ENCODE measurements at places on chromosomes 7 and 10.
A peak's percentile ranks its signal among the peaks of the same experiment; 100 is the strongest.

DNA sequence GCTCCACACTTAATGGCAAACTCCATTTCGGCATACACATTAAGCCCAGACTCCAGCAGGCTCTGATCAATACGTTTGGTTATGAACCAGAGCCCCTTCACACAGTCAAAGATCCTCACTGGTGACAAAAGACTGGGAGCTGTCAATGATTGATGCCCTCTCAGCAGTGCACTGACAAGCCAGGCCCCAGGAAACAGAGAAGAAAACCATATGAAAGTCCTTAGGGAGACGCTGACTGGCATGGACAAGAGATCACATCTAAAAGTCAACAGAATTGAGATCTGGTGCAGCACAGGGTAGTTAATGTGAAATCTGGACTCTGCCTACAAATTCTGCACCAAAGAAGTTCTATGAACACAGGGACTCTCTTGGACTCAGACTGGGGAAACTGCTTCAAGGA lies 600.9 kb upstream of the NRP1 start:
- peak; percentile 75 for DNase-seq

- peak; percentile 52 for DNase-seq
Measured at GRCh38 chr10:107914450-107915214, 750.1 kb upstream of the SORCS1 start.

GRCh38 chr7:22732556-22733126 lies 5.6 kb downstream of the IL6 start:
- no peak for DNase-seq

- no peak for DNase-seq
Measured at GRCh38 chr10:43693602-43694001, 44.9 kb upstream of the ZNF32 start.

- no peak for DNase-seq
Measured at GRCh38 chr10:86392723-86393094, 26.1 kb upstream of the GRID1 start.

DNA sequence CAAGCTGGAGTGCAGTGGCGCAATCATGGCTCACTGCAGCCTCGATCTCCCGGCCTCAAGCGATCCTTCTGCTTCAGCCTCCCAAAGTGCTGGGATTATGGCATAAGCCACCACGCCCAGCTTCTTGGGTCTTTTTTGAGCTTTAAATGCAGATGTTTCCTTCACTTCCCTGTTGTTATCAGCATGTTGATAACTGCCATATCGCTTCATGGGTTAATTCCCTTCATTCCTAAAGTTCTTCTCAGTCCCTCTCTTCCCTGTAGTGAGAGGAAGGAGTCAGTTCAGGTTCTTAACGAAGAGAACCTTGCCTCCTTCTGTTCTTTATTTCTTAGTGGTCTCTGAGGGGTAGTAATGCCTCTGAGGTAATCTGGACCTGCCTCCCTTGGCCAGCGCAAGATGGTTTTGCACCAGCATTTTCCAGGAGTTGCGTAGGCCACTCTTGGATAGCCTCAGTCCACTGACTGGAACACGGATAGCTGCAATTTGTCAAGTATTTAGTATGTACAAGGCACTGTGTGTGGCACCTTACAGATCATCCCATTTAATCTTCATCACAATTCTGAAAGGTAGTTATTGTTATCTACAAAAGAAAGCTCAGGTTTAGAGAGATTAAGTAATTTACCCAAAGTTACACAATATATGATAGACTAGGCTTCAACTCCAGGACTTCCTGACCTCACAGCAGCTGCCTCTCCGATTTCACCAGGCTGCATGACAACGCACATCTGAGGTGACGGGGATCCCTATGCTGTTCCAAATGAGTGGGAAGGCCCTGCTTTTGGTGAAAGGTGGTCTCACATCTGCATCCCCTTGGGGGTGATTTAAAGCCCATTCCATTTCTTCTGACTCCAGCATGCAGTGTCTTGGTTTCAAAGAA lies 60.5 kb downstream of the GATA3 start:
- no peak for DNase-seq

- no peak for DNase-seq
Measured at GRCh38 chr10:49643241-49644034, 29.6 kb downstream of the CHAT start.

DNA sequence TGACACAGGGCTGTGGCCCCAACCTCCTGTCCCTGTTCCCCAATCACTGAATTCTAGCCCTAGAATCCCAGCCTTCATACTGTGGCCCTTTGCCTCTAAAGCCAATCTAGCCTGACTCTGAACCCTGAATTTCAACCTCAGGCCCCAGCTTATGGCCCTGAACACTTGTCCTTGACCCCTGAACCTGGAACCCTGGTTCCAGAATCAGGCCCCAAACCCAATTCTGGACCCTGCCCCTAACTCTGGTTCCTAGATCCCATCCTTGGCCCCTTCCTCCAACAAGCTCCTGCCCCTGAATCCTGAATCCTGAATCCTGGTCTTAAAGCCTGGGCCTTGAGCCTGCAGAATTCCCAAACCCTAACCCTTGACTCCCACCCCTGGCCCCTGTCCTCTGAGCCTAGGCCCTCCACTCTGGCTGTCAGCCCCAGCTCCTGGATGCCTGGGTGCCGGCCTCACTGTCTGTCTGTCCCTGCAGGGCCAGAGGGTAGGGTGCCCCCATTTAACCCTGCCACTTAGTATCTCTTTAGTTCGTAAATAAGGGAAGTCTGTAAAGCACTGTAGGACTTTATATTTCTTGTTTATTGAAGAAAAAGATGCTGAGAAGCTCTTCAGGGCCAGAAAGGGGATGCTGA lies 1.3 kb downstream of the INPP5A start:
- DNase-seq: no peak

DNA sequence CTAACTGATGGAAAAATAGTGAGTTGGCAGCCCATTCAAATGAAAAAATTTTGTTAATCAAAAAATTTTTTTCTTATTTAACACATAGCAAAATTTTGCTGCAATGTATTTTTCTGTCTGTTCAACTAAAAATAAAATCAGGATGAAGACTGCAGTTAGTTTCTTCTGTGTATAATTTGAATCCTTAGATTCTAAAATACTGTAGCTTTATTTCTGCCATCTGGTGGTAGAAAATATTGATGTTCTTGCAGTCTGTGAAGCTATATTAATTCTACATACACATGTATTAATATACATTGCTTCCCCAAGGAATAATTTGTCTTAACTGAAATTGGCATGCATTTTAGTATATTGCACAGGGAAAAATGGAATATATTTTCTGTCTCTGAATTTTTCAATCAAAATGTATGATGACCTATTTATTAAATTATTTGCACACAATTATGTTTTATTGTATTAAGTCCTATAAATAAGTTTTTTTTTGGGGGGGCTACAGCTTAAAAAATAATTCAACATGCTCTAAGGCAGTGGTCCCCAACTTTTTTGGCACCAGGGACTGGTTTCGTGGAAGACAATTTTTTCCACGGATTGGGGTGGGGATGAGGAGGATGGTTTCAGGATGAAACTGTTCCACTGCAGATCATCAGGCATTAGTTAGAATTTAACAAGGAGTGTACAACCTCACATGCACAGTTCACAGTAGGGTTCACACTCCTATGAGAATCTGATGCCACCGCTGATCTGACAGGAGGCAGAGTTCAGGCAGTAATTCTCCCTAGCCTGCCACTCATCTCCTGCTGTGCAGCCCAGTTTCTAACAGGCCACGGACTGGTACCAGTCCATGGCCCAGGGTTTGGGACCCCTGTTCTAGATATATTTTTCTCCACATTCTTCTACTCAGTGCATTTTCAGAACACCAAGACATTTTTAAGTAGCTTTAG lies 119.4 kb downstream of the GNAT3 start:
- no peak for DNase-seq

- DNase-seq: no peak
Measured at GRCh38 chr10:110601581-110601980, 34.1 kb downstream of the SMC3 start.

GRCh38 chr10:78078539-78079330 lies 45.1 kb downstream of the RPS24 start:
- no peak for DNase-seq

DNA sequence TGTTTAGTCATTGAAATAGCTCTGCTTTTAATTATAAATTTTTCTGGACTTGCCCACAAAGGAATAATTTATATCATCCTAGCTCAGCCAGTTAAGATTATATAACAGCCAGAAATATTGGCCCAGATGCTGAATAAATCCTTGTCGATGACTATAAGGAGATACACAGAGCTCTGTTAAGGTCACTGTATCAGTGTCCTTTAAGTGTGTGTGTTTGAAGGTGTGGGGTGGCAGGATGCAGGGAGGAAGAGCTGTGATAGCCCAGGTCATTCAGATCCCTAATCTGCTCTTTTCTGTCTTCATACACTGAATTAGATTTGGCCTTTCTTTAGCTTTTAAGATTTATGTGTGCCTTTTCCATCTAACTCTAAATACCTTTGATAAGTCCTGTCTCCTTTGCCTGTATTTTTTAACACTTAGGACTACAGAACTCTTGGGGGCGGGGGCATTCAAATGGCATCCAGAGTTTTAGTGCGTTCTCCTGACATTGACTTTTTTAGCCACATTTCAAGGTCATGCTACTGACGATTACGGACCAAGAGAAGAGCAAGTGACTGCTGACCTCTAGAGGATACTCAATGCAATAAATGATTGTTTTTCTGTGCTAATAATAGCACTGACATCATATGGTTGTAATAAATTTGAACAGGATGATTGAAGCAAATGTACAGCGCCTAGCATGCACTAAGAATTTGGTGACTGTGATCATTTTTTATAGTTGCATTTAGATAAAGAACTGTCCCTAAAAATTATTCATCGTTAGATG lies 172.3 kb downstream of the CACNB2 start:
- no peak for DNase-seq

GRCh38 chr10:75407224-75407712 lies 5.7 kb upstream of the ZNF503 start:
- no peak for DNase-seq

- no peak for DNase-seq
Measured at GRCh38 chr10:89702121-89702480, 711 bp downstream of the KIF20B start.

GRCh38 chr10:105192861-105193260 lies 551.8 kb downstream of the SORCS3 start:
- DNase-seq: no peak

DNA sequence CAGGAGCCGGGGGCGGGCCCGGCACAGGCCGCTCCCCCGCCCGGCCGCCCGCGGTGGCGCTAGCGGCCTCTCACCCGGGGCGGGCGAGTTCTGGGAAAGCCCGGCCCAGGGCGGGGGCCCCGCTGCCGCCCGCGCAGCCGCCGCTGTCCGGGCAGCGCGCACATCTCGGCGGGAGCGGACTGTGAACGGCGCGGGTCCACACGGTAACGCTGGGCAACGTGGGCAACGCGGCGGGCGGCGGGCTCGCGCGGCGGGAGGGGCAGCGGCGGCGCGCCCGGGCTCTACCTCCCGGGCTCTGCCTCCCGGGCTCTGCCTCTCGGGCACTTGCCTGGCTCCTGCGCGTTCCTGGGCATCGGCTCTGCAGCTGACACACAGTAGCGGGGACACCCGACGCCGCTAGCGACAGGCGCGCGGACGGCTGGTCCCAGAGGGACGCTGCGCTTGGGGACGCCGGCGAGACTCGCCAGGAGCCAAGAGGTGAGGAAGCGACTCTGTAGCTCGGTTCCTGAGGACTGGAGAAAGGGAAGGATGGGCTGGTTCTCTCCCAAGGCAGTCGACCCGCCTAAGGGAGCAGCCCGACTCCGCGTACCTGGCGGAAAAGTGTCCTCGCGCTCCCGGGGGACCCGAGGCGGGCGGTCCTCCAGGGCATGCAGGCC lies at the start of gene PLCE1:
Gene PLCE1, plus strand, starts transcription at position 150 of the 656 bp plus-strand sequence. CDS start 37,116 bp downstream, outside the sequence.
- DNase-seq: peak; percentile 66

- no peak for DNase-seq
Measured at GRCh38 chr7:43311052-43311451, 198.6 kb downstream of the HECW1 start.

DNA sequence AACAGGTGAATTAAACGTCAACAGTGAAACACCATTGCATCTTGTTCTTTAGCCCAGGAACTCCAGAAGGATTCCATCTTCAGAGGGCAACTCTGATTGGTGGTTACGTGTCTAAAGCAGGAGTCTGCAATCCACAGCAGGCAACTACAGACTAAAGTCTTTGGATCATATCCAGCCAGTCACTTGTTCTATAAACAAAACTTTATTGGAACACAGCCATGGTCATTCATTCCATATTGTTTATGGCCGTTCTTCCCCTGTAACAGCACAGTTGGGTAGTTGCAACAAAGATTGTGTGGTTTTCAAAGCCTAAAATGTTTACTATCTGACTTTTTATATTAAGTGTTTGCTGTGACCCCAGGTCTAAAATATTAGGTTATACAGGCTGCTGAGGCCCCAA lies 94.7 kb upstream of the IMMP2L start:
- no peak for DNase-seq

- DNase-seq: no peak
Measured at GRCh38 chr7:106775552-106775936, 89.5 kb upstream of the PIK3CG start.

GRCh38 chr7:11706666-11707605 lies 125.1 kb downstream of the THSD7A start:
- DNase-seq: no peak

GRCh38 chr7:114522081-114522480 lies 107.5 kb downstream of the FOXP2 start:
- no peak for DNase-seq

GRCh38 chr10:103915796-103916195 lies 2.2 kb downstream of the STN1 start:
- no peak for DNase-seq

GRCh38 chr7:143314127-143314526 lies 1.8 kb upstream of the CLCN1 start:
- DNase-seq: no peak

DNA sequence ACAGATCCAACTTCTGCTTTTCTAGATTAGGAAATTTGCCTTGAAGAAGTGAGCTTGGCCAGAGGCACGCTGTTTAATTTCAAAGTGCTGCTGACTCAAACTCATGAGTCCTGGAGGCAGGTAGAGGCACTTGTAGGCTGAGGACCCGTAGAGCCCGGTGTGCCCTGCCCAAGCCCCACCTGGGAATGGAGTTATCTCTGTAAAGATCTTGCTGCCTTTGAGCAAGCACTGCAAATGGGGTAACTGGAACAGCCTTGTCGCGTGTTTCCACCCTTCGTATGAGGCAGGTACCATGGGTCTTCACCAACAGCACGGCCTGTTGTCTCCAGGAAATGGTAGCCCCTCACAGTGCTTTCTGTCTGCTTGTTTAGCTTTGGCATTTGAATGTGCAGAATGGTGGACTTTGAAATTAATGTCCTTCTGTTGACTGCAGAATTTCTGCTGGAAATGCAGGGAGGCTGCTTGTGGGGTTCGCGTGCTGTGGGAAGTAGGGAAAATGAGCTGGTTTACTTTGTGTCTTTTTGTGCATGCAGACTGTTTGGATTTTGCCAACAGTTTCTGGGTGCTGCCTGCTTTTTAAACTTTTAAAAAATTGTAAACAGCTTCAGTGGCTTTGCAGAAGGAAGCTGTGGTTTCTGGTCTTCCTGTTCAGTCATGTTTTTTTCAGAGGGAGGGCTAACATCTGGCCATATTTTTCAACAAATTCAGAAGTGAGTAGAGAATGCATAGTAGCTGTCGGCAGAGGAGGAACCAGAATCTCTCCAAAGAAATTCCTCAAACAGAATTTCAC lies 27.2 kb downstream of the CCM2 start:
- DNase-seq: no peak

- DNase-seq: no peak
Measured at GRCh38 chr10:35396560-35397434, 60.5 kb downstream of the CCNY start.
